ENCODE measurements at places on chromosomes 12 and 14.

GRCh38 chr14:38187528-38187927, 20.2 kb upstream of the SSTR1 start:
- no peak for DNase-seq

DNA sequence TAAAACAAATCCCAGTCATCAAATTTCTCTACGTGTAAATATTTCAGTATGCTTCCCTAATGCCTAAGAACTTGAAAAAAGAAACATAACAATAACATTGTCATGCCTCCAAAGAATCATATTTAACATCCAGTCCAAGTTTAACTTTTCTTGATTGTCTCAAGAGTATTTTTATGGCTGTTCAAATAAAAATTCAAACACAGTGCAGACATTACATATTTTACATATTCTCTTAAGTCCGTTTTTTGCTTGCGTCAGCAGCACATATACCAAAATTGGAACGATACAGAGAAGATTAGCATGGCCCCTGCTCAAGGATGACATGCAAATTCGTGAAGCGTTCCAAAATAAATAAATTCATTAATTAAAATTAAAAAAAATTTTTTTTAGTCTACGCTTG, 23.3 kb upstream of the EEA1 start:
- no peak for DNase-seq

DNA sequence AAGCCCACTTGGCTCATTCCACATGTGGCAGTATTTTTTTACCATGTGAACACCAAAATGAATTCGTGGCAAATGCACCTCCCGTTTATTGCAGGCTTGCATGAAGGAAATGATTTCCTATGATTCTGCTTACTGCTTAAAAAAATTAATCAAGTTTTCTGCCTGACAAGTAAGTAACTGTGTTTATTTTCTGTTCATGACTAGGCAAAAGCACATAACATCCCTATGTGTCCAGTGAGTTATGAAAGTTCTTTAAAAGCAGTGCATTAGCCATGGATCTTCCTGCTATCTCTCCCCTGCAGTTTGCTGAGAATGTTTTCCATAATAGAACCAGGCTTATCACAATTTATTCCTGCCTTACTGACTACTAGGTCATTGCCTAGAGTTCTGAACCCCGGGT, 20.4 kb downstream of the GPR65 start:
- DNase-seq = no peak

DNA sequence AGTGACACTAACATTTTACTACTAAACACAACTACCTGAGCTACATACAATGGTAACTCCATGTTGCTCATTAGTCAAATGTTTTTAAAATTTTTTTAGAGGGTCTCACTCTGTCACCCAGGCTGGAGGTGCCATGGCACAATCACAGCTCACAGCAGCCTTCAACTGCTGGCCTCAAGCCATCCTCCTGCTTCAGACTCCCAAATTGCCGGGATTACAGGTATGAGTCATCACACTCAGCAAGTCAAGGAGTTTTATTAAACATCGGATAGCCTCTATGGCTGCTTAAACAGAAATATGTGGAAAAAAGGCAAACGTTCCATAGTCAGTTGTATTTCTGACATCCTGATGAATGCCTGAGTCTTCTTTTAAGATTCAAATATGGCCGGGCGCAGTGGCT, 11.1 kb upstream of the NPFF start:
- DNase-seq = no peak

GRCh38 chr12:103839609-103840461, 1.2 kb downstream of the NT5DC3 start:
- DNase-seq = no peak

DNA sequence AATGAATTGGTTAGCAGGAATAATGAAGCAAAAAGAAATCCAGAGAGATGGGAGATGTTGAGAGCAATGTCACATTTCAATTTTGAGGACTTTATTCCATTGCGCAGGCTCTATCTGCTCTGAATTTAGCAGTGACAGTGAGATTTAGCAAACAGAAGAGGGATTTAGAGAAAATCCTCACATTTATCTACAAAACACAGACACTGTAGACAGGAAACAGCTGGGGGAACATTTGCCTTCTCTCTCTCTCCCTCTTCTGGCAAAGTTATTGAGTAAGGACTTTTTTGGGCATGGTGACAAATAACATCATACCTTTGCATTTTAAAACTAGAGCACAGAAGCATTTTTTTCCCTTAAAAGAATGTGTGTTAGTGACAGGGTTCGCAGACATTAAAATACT, at the start of gene IGF1:
TSS of gene IGF1 (minus strand) at position 158 of the 400 bp plus-strand sequence. CDS start 182 bp downstream, outside the sequence.
- DNase-seq = no peak
